IPS DF 6.9 (cell line): ENCODE measurements at places on chromosomes 12 and 14.

- no peak for DNase-seq
Measured at GRCh38 chr12:128381946-128382345, 115.0 kb downstream of the TMEM132C start.

DNA sequence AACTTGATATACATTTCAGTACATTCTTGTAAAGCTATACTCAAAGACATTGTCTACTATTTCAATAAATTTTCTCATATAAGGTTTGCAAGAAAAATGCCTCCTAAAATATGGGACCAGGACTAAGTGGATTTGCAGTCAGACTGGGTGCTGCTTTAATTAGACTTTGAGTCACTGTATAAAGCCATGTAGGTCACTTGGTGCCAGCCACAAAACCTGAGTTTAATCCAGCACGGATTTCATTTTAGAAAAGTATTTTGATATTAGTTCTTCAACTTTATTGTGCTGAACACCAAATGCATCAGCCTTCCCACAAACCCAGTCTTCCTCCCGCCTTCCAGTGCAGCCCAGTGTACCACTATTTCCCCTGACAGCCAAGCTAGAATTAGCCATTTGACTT is 9.9 kb upstream of the NID2 start:
- DNase-seq = no peak

DNA sequence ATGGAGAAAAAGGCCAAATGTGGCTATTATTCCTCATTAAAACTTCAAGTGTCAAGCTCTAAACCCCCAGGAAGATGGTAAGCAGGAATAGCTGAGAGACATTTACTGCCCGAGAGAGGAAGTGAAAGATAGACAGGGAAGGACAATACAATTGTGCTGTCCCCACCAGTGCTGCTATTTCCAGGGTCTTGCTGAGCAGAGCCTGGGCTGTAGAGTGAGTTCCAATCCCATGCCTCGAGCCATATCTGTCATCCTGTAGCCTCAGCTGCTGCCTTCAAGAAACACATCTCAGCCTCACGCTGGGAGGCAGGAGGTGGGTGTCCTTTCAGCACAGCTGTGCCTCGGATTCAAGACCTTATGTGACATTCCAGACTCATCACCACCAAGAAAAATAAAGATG is 114.0 kb downstream of the RPAP3 start:
- DNase-seq = no peak

DNA sequence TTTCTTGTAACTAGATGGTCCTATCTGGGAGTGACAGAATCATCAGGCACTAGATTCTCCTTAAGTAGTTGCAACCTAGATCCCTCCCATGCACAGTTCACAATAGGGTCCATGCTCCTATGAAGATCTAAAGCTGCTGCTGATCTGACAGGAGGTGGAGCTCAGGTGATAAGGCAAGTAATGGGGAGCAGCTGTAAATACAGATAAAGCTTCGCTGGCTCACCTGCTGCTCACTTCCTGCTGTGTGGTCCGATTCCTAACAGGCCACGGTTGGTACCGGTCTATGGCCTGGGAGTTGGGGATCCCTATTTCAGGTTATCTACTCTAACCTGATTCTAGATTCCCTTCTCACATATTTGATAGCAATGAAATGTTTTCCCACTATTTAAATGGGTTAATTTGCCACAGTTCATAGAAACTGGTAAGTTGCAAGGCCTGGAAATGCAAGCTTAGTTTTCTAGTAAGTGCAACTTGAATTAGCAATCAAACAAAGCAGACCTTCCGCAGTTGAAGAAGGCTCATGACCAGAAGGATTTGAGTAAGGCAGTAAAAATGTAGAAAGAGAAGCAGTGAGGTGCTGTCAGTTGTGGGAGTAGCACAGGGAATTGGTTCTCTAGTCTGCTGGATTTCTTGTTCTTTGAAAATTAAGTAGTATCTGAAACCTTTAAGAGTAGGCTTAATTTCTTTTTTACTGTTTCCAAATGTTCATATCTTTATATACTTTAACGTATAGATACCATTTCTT is 332.3 kb downstream of the EGLN3 start:
- DNase-seq = no peak

GRCh38 chr14:102500158-102500662 is 9.4 kb downstream of the ANKRD9 start:
- DNase-seq = no peak

- DNase-seq = no peak
Measured at GRCh38 chr12:4978737-4979136, 64.9 kb upstream of the KCNA5 start.

- DNase-seq = no peak
Measured at GRCh38 chr12:68863109-68863770, 55.3 kb downstream of the MDM2 start.

DNA sequence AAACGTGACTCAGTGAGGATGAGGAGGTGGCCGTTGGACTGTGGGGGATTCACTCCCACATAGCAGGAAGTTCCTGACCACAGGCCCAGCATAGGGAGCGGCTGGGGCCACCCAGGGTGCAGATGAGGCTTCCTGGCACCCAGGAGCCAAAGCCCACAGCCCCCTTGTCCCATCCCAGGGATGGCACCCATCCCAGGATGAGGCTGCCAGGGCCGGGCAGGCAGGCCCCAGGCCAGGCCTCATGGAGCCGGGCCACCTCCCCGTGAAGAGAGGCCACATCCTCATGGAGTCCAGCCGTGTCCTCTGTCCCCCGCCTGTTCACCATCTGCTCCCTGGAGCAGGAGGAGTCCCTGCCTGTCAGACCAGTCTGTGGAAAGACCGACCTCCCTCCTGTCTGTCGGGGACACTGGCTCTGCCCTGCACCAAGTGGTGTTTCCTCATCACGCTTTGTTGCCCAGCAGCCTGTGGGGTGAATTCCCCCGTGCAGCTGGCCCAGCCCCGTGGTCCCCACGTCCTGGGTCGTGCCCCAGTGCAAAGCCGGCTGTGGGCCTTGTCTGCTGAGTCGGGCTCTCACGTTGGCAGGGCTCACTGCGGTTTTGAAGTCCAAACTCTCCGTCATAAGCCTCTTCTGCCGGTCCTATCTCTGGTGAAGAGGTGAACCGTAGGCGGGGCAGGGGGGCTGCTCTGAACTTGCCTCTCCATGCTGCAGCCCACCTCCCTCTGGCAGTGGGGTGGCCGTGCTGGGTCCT is 24.5 kb downstream of the MMP17 start:
- no peak for DNase-seq

GRCh38 chr12:55973599-55974307 is at the start of gene RAB5B:
TSS of gene RAB5B (plus strand) at chr12:55974078. CDS start at chr12:55986961, 12,883 bp downstream.
- peak; percentile 100 for DNase-seq

- no peak for DNase-seq
Measured at GRCh38 chr12:46557539-46558373, 185.2 kb upstream of the SLC38A2 start.

DNA sequence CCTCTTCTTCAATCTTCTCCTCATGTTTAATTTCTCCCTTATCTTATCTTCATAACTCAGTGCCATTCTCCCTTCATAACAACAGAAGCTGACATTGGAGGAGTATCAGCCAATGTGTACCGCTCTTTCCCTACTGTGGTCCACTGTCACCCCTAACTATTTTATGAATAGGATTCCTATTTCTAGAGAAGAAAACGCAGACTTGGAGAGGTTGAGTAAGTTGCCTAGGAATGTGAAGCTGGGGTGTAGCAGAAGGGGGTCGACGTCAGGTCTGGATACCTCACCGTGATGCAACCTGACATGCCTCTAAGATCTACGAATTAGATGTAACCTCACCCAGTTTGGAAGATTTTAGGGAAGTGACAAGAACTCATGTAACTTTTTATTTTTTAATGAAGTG is 17.1 kb downstream of the LMO3 start:
- DNase-seq = no peak
